ENCODE measurements at places on chromosomes 7 and 10. TPM values are rescaled to one million over a fixed set of nuclear protein-coding genes. Genes with fewer than 3 reads are reported as not detected.

The AMPH gene
- total RNA-seq, result 1.9 TPM

The BEND7 gene
- 0.34 TPM for total RNA-seq

The EXOC6 gene
- total RNA-seq, result 5.9 TPM

The FFAR4 gene
- not detected for total RNA-seq

The ZNF488 gene
- total RNA-seq, result 0.45 TPM

The STK32C gene
- 12.8 TPM for total RNA-seq

The ZNF365 gene
- total RNA-seq, result 0.84 TPM

The GPR37 gene
- 5.9 TPM for total RNA-seq

The CALN1 gene
- total RNA-seq, result under 0.01 TPM

The CTAGE4 gene
- total RNA-seq, result 0.59 TPM

The TMEM140 gene
- 0.59 TPM for total RNA-seq

The PRR15 gene
- not detected for total RNA-seq
